ENCODE measurements at places on chromosomes 3 and 15.
A peak's percentile ranks its signal among the peaks of the same experiment; 100 is the strongest.

GRCh38 chr3:144390786-144391185 is 419.2 kb downstream of the DIPK2A start:
- no peak for DNase-seq

GRCh38 chr3:32794487-32795308 is 23.1 kb upstream of the TRIM71 start:
- DNase-seq: no peak

DNA sequence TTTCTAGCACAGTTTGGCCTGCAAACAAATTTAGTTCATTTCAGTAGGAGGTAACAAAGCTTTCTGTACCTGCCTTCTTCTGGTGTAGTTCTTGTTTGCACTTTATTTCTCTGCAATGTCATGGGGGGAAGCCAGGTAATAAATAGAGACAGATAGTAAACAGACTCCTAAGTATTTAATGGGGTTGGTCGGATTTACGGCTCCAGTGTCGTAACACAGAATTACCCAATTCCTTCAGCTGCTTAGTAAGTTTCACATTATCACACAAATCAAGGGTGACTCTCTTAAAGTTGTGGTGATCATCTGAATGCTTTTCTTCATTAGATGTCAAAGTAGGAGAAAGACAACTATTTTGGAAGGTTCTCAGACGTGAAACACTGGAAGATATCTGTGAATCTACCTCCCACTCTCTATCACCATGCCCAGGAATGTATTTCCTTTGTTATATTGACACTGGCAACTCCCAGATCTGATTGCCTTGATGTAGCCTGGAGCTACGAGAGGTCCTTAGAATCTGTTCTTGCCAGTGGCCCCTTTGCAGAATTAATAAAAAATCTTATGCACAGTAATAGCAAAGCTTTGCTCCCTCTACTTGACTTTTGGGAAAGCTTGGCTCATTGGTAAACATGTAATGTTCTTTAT is 25.0 kb upstream of the TMC3 start:
- no peak for DNase-seq

DNA sequence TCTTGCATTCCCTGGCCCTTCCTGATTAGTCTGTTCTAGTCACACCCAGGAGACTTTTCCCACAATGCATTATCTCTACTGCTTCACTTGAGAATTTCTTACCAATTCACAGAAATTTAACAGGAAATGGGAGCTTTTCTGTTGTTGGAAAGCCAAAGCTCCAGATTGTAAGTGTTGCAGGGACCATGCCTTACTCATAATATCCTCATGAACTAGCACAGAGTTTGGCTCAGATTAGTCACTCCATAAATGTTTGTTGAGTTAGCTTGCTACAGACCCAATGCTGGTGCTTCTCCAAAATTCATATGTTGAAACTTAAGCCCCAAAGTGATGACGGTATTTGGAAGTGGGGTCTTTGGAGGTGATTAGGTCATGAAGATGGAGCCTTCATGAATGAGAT is 232.6 kb downstream of the GAP43 start:
- DNase-seq: no peak

DNA sequence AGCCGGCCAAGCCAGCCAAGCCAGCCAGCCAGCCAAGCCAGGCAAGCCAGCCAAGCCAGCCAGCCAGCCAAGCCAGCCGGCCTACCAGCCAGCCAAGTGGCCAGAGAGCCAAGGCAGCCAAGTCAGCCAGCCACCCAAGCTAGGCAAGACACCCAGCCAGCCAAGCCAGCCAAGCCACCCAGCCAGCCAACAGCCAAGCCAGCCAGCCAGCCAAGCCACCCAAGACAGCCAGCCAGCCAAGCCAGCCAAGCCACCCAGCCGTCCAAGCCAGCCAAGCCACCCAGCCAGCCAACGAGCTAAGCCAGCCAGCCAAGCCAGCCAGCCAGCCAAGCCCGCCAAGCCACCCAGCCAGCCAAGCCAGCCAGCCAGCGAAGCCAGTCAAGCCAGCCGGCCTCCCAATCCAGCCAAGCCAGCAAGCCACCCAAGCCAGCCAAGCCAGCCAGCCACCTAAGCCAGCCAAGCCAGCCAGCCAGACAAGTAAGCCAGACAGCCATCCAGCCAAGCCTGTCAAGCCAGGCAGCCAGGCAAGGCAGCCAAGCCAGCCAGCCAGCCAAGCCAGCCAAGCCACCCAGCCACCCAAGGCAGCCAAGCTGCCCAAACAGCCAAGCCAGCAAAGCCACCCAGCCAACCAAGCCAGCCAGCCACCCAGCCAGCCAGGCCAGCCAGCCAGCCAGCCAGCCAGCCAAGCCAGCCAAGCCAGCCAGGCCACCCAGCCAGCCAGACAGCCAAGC is 200.5 kb downstream of the GOLGA6L6 start:
- DNase-seq: peak; percentile 43

- no peak for DNase-seq
Measured at GRCh38 chr3:13411186-13411860, 8.8 kb downstream of the NUP210 start.

GRCh38 chr3:152256851-152257562 is 11.7 kb upstream of the MBNL1 start:
- no peak for DNase-seq

DNA sequence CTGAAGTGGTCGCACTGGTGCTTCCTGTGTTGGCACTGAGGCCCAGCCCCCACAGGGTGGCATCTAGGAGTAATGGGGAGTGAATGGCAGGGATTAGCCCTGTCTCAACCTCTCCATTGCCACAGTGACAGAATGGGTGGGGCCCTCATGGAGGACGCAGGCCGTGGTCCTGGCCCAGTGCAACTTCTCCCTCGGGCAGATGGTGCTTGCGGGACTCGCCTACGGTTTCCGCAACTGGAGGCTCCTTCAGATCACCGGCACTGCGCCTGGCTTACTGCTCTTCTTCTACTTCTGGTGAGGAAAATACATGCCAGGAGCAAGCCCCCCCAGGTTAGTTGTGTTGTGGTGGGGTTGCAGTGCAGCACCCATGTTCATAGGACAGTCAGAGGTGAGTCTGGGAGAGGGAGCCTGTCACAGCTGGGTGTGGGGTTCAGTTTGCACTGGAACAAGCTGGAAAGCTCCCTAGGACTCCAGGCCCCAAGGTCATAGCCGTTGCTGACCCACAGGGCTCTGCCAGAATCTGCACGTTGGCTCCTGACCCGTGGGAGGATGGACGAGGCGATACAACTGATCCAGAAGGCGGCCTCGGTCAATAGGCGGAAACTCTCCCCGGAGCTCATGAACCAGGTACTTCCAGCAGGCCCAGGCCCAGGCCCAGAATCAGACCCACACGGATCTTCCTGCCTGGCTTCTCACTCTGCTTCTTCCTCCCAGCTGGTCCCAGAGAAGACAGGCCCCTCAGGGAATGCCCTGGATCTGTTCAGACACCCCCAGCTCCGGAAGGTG is 7.0 kb upstream of the SLC22A14 start:
- DNase-seq: no peak
